Naive thymus-derived CD8-positive, alpha-beta T cell (primary cell): ENCODE measurements at places on chromosomes 2 and 18.

DNA sequence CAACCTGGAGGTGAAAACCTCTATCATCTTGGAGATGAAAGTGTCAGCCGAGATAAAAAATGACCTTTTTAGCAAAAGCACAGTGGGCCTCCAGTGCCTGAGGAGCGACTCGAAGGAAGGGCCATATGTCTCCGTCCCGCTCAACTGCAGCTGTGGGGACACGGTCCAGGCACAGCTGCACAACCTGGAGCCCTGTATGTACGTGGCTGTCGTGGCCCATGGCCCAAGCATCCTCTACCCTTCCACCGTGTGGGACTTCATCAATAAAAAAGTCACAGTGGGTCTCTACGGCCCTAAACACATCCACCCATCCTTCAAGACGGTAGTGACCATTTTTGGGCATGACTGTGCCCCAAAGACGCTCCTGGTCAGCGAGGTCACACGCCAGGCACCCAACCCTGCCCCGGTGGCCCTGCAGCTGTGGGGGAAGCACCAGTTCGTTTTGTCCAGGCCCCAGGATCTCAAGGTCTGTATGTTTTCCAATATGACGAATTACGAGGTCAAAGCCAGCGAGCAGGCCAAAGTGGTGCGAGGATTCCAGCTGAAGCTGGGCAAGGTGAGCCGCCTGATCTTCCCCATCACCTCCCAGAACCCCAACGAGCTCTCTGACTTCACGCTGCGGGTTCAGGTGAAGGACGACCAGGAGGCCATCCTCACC lies 90.2 kb downstream of the SH3BP4 start:
- DNase-seq: no peak

DNA sequence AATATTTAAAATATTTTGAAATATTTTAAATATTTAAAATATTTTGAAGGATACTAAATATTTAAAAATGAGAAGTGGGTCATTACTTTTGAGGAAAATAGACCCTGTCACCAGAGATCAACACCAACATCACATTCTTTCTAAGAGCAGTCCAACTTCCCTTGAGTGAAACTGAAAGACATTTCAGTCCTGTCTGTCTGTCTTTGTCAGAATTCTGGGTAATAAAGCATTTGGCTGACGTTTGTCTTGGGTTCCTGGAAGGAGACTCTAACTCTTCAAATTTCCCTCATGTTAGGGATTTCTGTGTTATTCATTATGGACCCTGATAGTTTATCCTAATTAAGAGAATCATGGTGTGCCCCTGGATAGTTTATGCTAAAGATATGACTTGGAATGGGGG lies 32.8 kb downstream of the TTC21B start:
- DNase-seq: no peak

DNA sequence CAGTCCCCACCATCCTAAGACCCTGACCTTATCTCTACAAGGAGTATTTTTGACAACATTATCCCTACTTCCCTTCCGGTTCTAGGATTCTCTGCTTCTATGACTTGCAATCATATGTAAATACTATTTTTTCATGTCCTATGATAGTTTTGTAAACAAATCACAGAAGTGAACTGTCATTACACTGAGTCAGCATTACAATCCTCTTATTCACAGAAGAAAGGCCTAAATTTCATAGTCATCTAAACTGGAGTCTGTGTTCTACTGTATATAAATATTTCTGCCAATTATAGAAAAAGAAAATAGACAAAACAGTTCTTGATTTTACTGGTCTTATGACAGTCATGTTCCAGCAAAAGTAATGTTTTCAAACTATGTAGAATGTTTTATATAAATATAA lies 265.1 kb downstream of the NCKAP5 start:
- no peak for DNase-seq

DNA sequence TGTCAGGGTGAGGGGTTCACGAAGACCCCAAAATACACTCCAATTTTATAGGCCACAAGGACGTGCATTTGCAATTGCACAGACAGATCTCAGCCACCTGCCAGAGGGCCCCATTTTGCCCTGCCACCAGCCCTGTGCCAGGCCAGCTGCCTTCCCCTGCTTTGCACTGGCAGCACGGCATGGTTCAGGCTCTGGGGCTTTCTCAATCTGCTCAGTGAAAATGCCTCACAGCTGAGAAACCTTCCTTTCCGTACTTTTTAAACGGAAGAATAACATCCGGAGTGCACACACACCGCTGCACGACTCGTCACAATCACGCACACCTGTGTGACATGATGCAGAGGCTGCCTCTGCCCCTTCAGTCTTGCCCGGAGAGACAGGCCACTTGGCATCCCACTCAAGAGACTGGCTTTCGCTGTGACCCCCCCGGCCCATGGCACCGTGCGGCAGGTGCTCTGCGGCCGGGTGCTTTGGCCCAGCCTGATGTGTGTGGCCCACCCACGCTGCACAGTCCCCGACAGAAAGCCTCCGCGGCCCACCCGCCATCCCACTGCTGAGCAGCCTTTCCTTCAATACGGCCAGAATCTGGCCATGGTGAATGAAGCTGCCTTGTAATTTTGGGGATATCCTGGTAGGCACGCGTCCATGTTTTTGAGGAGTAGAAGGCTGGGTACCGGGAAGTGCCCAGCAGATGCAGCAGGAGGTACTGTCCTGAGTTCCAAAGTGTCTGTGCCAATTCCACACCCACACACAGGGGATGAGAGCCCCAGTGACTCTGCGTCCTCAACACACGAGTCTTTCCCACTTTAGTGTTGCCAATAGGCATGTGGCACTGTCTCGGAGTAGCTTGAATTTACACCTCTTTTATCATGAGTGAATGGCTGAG lies 88.8 kb downstream of the USP40 start:
- no peak for DNase-seq

DNA sequence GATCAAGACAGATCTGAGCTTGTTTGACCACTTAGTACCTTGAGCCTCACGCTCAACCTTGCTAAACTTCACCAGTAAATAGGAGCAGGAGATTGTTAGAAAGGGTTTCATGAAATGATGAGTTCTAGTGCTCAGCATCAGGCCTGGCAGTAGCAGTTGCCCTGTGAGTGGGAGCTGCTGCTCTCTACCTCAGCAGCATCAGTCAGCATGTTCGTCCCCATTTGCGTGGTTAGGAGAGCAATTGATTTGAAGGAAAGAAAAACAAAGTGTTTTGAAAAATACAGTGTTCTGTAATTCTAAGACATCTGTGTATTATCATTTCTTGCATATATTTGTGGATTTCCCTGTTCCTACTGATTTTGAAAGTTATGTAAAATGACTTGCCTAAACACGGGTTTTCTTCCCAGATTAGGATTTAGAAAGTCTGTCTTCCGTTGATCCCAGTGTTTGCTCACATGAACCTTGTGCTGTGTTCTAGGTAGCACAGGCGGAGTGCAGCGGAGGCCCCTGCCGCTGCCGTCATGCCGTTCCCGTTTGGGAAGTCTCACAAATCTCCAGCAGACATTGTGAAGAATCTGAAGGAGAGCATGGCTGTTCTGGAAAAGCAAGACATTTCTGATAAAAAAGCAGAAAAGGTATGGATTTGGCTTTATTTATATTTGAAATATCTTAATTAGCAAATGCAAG lies 47.0 kb downstream of the CAB39 start:
- DNase-seq: no peak

DNA sequence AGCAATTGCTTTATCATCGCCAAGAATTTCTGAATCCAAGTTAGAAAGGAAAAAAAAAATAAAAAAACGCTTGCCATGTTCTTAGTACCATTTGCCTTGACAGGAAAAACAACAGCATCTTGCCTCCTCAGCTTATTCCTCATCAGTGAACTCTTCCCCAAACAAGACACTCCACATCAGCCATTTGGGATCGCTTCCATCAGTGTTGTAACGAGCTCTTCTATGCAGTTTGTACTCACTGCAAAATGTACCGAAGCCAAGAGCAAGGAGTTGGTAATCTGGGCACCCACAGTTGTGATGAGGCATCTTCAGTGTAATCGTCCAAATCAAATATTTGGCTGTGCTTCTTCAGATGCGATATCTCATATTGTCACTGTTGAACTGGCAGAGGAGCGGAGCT lies 503.7 kb downstream of the TMEM182 start:
- no peak for DNase-seq

DNA sequence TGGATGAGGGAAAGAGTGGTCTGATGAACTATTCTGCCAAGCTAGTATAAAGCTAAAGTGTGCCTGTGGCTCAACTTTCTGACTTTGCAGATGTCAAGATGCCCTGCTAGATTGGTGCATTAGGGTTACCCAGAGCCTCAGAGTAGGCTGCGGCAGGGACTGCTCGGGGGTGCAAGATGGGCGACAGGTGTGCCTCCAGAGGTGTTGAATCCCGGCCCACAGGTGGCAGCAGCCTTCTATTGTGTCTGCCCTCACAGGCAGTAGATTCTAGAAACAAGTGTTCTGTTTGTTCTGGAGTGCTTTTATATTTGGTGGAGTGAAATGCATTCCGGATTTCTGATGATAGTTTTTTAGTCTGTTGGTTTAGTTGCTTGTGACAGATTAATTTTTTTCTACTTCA lies 131.6 kb upstream of the IL1R2 start:
- DNase-seq: no peak

DNA sequence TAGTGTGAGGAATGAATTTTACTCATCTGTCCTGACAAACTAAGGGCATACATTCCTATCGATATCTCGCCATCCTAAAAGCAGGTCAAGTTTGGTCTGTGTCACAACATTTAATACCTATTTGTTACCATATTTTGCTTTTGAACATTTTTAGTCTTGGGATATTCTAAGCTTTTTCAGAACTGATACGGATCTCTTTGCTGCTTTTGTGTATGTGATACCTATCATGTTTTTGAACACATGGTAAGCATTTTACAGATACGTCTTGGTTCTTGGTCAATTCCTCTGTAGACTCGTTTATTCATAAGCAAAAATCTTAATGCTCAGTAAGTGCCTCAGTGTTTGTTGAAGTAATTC lies 592 bp downstream of the ZNF397 start:
- DNase-seq: no peak

DNA sequence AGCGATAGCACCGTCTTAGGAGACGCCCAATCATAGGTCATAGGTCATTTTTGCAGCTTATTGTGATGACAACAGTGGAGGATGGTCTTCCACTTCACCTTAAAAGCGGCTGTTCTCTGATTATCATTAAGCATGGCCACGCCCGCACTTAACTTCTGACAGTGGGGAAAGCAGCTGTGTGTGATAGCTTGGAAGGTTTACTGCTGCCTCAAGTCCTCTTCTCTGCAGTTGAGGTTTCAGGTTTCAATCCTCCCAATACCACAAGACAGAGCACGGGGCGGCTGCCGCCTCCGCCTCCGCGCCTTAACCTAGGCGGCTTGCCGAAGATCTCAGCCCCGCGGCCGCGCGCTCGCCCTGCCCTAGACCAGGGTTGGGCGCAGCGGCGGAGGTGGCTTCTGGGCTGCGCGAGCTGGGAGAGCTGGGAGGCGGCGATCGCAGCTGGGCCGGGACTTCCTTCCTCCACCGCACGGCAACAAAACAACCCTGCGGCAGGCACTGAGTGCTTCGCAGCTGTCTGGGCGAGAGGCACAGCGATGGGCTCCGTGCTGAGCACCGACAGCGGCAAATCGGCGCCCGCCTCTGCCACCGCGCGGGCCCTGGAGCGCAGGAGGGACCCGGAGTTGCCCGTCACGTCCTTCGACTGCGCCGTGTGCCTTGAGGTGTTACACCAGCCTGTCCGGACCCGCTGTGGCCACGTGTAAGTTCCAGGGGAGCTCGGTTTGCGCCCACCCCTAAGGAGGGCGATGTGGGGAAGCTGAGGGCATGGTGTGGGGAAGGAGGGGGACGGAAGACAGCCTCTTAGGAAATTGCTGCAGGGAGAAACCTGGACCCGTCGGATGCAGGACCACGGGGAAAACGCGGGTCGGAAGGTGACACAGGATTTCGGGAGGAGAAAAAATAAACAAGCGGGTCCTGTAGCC lies at the start of gene RNF125:
Gene RNF125 (plus strand): TSS at position 495 of the 920 bp plus-strand sequence. CDS start 39 bp downstream, at position 534.
- DNase-seq: peak; percentile 83

DNA sequence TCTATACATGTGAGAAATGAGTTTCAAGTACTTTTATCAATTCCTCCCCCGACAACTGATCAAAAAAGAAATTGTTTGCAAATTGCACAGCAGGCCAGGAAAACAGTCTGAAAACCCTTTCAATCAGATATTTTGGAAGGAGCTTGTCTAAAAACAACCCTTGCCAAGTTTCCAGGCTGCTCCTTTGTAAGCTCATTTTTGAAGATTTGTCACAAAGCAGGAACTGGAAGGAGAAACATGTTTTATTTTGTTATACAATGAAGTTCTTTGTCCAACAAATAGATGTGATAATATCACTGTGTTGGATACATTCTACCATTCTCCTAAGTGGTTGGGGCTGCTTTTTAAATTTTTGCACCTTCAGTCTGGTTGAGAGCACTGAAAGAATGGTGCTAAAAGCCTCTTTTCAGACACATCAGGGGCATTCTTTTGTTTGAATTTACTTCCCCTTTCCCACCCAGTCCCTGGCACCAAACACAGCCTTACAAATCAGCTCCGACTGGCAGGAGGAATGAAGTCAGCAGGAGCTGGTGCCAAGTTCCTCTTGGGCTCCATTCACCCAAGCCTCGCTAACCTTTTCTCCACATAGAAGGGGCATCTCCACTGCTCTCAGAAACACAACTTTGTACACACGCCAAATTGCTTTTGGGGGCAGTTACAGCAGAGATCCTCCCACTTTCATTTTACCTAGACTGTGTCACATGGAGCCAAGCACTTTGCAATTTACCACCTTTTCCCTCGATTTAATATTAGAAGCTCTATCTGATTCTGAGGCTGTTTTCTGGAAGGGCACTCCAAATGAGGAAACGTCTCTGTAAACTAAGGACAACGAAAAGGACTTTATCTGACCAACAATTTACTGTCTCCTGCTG lies 88.0 kb downstream of the C1D start:
- DNase-seq: no peak

DNA sequence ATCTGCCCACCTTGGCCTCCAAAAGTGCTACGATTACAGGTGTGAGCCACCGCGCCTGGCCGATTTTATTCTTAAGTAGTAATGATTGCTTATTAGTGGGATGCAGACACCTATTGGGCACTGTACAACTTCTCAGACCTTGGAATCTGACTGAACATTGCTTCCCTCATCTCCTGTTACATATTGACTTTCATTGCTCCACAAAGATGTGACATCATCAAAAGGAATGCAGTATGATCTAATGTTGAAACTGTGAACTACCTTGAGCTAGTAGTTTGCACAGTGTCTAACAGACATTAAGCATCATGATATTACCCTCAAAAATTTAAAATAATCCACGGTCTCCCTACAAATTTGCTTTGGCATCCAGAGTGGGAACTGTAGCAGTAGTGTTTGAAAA lies 109.8 kb upstream of the SIX2 start:
- no peak for DNase-seq

GRCh38 chr2:130911996-130912395 lies 75.3 kb downstream of the ARHGEF4 start:
- DNase-seq: no peak

DNA sequence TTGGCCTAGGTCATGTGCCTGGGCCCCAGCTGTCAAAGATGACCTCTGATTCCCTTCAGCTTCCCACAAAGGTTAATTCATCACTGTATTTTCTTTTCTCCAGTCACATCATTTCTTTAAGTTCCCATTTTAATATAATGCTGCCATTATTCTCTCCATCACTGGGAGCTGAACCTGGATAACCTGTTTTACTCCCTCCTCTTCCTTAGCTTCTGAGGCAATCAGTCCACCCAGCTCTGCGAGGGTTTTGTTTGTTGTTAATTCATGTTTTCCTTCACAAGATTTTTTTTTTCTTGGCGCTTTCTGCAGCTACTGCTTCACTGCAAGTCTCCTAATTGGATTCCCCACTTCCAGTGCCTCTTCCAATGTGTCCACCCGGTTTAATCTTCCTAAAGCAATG lies 5.1 kb upstream of the EML4 start:
- DNase-seq: no peak
